Stimulated activated effector memory CD8-positive, alpha-beta T cell treated with anti-CD3 and anti-CD28 coated beads, Interleukin-12 subunit alpha, Interleukin-12 subunit beta, amount 100 ng/mL, for 72 hours (primary cell): ENCODE measurements at places on chromosomes 3 and 15.

DNA sequence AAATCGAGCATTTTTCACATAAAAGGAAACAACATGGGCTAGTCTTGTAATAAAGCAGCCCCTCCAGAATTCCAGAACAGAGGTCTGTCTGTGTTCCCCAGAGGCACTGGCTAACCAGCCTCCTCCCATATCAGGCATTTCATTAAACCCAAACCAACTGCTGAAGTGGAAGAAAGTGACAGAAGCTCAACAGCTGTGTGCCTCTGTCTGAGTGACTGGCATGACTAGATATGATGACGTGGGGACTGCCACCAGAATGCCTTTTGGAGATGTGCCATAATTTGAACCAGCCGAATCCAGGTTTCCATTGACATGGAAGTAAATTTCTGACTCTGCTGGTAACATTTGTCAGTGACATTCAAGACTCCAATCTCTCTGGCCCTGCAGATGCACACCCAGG lies 8.7 kb downstream of the LIMD1 start:
- no peak for DNase-seq

DNA sequence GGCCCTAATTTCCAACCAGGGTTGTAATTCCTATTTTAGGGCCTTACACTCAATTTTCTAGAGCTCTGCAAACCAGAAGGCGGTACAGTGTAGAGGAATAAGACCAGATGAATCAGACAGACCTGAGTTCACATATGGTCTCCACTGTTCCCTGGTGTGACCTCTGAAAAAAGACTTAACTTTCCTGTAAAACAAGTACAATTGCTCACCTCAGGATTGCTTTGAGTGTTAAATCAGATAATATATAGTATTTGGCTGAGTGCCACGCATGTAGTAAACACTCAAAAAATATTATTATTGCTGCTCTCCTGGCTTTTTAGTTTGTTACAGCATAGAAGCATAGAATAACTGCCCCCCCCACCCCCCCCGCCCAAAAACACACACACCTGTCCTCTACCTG lies 51.0 kb upstream of the STT3B start:
- DNase-seq = no peak

DNA sequence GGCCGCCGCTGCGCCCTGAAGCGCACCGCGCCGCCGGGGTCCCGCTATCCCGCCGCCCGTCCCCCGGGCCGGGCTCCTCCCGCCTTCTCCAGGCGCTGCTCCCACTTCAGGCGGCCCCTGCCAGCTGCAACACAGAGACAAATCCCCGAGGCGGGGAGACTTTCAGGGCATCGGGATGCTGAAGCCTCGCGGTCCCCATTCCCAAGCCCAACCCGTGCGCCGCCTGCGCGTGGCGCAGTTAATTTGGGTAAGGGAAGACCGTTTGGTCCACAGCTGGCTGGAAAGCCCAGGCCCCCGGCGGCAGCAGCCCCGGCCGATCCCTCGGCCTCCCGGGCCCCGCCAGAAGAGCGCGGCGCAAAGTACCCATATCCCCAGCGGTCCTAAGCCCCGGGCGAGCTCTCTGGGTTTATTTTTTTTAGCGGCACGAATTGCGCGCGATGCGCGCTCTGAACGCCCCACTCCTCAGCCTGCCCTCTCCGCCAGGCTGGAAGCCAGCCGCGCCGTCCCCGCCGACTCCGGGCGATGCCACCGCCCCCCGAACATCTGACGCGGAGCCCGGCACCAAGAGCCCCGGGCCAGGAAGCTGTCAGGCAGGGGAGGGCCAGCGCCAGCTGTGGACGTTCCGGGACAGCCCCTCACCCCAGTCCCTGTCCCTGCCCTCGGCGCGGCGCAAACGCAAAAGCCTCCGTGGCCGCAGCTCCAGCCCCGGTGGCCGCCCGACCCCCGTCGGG lies 517 bp downstream of the FBN1 start:
- peak; percentile 55 for DNase-seq

GRCh38 chr3:181457756-181458155 lies 254.0 kb upstream of the SOX2 start:
- no peak for DNase-seq

GRCh38 chr15:28977377-28978010 lies 91.7 kb downstream of the APBA2 start:
- no peak for DNase-seq

DNA sequence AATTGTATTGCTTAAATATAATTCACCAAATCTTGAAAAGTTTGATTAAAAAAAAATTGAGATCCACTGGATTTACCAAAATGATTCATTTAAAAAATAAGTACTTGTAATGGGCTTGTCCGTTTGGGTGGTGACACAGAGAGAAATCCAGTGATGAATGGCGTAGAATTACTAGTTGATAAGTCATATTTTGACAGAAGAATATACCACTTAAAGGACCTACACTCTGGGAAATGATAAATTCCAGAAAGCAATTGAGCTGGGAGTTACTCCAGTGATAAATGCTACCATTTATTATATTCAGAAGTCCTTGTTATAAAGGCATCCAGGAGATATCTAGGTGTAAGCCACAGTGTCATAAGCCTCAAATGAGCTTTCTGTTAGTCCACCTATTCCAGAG lies 141.8 kb upstream of the CFAP20DC start:
- no peak for DNase-seq

GRCh38 chr3:100260081-100260684 lies 609 bp upstream of the TBC1D23 start:
- no peak for DNase-seq
